ENCODE measurements at places on chromosomes 16 and 17. TPM values are rescaled to one million over a fixed set of nuclear protein-coding genes. Genes with fewer than 3 reads are reported as not detected.

- DNase-seq = no peak
These were observed 19.3 kb downstream of the ITGAL start for GRCh38 chr16:30491744-30492308.

Gene NQO1
- 3.4 TPM for total RNA-seq

GRCh38 chr16:11250786-11251524 is 5.0 kb downstream of the SOCS1 start:
- DNase-seq = no peak

- DNase-seq = no peak
These were observed 25.2 kb upstream of the CIBAR2 start for GRCh38 chr16:85137323-85138072.

Gene PRR15L
- not detected for total RNA-seq

DNA sequence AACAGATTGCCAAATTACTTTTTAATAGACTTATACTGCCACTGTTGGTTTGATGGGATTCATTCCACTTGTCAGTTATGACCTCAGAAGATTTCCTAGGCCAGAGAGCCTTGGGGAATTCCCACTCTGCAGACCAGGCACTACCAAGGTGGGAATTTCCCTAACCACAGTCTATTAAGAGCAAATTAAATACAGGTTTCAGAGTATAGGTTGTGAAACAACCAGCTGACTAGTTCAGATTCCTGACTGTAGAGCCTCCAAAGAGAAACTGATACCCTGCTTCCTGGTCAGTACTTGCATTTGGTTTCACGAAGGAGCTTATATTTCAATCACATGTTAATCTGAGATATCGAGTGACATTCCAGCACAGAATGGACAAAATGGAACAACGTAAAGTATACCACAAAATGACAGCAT is 186.5 kb downstream of the STX8 start:
- no peak for DNase-seq

GRCh38 chr17:75096082-75096625 is 8.4 kb downstream of the SLC16A5 start:
- no peak for DNase-seq

GRCh38 chr16:84730406-84731106 is 30.8 kb downstream of the USP10 start:
- DNase-seq = no peak

DNA sequence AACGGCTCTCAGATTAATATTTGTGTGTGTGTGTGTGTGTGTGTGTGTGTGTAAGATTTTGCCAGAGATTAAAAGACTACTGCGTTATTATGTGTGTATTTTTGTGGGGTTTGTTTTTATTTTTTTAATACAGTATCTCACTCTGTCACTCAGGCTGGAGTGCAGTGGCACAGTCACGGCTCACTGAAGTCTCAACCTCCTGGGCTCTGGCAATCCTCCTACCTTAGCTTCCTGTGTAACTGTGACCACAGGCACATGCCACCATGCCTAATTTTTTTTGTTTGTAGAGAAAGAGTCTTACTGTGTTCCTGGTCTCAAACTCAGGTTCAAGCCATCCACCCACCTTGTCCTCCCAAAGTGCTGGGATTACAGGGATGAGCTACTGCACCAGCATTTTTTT is 87.2 kb downstream of the CYB561 start:
- DNase-seq = no peak

GRCh38 chr17:68172461-68172954 is 75.3 kb upstream of the AMZ2 start:
- peak; percentile 70 for DNase-seq

Gene RPGRIP1L
- total RNA-seq = 5.3 TPM

- DNase-seq = no peak
These were observed 36.7 kb downstream of the CMIP start for GRCh38 chr16:81481207-81481821.

Gene PPM1E
- total RNA-seq = not detected

GRCh38 chr17:49486012-49486641 is 9.0 kb upstream of the NGFR start:
- no peak for DNase-seq

DNA sequence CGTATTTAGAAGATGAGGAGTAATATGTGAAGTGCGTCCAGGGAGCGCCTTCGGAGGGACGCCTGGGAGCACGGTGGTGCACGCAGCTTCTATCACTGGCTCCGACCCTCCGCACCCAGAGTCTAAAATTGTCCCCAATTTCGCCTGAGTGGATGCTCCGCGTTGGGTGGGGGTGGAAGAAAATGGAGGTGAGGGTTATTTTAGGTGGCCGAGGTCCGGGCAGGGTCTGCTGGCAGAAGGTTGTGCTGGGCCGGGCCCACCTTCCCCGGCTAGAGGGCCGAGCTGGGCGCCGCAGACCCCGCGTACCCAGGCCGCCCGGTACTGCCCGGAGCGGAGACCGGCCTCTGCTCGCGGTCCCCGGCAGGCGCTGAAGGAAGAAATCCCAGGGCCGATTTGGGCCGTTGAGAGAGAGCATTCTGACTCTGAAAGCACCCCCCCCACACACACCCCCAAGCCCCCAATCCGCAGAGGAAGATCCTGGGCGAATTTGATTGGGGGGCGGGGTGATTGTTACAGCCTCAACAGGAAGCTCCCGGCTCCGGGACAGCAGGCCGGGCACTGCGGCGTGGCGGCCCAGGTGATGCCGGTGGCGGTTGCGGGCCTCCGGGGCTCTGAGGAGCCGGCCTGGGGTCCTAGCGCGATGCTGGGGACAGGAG is 3.0 kb downstream of the BAHCC1 start:
- DNase-seq = no peak

Gene KRTAP3-2
- not detected for total RNA-seq

DNA sequence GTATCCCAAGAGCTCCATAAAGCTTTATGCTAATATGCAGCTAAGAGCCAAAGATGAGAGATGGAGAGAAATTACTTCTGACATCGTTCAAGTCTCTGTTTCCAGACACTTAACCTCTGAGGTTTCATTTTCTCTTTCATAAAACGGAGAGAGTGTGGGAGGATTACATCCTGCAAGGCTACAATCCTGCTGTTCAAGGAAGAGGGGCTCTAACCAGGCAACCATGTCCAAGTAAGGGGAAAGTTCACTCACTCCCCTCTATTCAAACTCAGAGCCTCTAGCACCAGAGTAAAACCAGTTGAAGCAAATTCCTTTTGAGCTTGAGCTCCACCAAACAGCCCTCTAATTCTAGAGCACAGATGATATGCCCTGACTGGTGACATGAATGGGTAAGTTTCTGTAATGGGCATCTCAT is 397.4 kb downstream of the NPIPA8 start:
- DNase-seq = no peak

GRCh38 chr17:57849874-57850754 is at the start of gene MRPS23:
TSS of gene MRPS23 (minus strand) at chr17:57850044. CDS start at chr17:57850010, 34 bp downstream.
- peak; percentile 89 for DNase-seq

DNA sequence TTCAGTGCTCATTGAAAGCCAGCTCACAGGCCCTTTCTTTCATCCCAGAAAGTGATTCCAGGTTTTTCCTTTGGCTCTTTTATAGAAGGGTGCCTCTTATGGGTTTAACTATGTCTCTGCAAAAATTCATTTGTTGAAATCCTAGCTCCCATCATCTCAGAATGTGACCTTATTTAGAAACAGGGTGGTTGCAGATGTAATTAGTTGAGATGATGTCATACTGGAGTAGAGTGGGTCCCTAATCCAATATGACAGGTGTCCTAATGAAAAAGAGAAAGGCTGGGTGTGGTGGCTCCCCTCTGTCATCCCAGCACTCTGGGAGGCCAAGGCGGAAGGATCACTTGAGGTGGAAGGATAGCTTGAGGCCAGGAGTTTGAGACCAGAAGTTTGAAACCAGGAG is 64.2 kb upstream of the FAM20A start:
- DNase-seq = no peak

GRCh38 chr16:19210968-19211367 is 42.9 kb downstream of the SYT17 start:
- DNase-seq = no peak
